Tongue (tissue), 3 donors: ENCODE measurements at places on chromosomes 6 and 20.
A peak's percentile ranks its signal among the peaks of the same experiment; 100 is the strongest.

- peak; percentile 71 for DNase-seq
These were observed 30.9 kb upstream of the RAB23 start for GRCh38 chr6:57252975-57253374.

GRCh38 chr6:72363844-72364740 is 257.8 kb upstream of the KCNQ5 start:
- no peak for DNase-seq

DNA sequence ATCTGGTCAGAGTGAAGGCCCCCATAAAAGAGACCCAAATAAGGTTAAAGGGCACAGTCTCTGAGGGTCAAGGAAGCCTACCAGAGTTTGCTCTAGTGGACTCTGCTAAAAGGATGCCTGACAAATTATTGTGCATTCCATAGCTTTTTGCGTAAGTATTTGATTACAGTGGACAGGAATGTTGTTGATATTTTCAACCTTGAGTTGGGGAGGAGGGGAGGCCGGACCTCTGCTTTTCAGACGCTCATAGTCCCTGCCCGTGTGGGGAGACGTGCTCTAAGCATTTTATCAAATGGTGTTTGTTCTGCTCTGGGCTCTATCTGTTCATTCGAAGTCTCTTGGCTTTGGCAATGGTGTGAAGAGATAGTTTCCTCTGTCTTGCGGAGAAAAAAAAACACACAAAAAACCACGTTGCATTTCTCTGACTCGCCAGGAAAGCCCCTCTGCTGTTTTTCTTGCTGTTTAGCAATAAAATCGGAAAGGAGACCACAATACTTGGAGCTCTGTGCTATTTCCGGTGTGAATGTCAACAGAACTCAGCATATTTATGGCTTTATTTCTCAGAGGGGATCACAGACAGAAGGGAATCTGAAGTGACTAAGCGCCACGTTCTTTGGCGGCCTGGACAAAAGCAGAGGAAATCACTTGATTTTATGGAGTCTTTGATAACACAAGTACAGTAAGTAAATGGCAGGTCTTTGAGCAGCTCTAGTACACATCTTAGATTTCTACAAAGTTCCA is 159.8 kb downstream of the ZFP64 start:
- DNase-seq: peak; percentile 16

- DNase-seq: no peak
These were observed 16.7 kb upstream of the MYCT1 start for GRCh38 chr6:152680879-152681517.

- no peak for DNase-seq
These were observed 17.1 kb downstream of the RANBP9 start for GRCh38 chr6:13694562-13694961.

GRCh38 chr20:8221887-8222419 is 89.9 kb downstream of the PLCB1 start:
- DNase-seq: no peak

GRCh38 chr20:4763723-4764510 is 42.2 kb downstream of the PRND start:
- no peak for DNase-seq

GRCh38 chr6:129938249-129939020 is 77.3 kb upstream of the TMEM244 start:
- peak; percentile 31 for DNase-seq

DNA sequence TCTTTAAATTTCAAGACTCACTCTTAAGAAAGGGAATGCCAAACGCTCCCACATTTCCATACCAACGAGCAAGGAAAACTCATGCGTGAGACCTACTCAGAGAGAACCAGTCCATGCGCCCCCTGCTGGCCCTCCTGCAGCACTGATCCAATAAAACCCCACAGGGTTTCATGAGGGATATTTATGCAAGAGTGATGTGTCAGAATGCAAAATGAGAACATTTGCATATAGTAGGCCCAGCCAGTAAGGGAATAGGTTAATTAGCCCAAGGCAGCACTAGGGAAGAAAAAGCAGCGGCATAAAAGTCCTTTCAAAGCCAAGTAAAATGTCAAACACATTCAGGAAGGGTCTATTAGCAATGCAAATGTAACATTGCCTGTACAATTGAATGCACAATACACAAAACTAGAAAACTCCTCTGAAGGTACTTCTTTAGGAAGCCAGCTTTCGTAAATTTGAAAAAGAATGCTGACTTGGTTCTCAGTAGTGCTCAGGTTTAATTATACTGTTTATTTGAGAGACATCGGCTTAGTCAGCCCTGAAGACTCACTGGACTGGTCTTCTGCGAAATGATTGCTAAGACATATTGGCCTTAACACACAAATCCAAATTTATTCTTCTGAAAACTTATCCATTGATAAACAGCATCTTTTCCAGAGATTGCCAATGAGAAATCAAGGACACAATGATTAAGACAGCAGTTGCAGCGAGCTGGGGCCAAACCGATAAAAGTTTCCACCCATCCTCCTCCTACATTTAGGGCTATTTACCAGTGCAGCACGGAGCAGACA is 93.2 kb downstream of the GMPR start:
- DNase-seq: peak; percentile 84

DNA sequence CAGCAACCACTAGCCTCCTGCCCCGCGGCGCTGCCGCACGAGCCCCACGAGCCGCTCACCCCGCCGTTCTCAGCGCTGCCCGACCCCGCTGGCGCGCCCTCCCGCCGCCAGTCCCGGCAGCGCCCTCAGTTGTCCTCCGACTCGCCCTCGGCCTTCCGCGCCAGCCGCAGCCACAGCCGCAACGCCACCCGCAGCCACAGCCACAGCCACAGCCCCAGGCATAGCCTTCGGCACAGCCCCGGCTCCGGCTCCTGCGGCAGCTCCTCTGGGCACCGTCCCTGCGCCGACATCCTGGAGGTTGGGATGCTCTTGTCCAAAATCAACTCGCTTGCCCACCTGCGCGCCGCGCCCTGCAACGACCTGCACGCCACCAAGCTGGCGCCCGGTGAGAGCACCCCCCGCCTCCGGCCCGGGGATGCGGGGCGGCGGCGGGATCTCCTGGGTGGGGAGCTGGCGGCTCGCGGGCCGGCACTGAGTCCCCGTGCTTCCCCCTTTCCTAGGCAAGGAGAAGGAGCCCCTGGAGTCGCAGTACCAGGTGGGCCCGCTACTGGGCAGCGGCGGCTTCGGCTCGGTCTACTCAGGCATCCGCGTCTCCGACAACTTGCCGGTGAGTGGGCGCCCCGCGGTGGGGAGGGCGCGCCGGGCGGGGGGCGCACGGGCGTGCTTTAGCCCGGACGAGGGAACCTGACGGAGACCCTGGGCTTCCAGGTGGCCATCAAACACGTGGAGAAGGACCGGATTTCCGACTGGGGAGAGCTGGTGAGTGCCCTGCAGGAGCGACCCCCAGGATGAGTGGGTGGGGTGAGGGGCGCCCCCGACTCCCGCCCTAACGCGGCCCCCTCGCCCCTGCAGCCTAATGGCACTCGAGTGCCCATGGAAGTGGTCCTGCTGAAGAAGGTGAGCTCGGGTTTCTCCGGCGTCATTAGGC is 585 bp downstream of the PIM1 start:
- peak; percentile 65 for DNase-seq

- peak; percentile 43 for DNase-seq
These were observed 62.1 kb downstream of the FOXO3 start for GRCh38 chr6:108622641-108623298.

DNA sequence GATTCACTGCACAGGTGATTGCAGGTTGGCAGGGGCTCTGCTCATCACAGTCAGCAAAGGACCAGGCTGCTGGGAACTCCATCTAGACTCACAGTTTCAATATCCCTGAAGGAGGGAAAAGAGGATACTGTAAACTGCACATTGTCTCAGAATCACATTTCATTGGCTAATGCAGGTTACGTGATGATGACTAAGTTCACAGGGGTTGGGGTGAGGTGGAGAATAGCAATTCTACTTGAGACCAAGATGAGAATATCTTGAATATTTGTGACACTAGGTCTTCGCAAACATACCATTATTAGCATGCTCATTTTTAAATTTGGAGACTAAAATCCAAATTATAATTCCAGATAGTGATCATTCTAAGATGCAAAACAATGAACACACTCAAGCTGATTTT is 208.5 kb upstream of the CITED2 start:
- DNase-seq: no peak

- DNase-seq: no peak
These were observed 4.2 kb upstream of the PTK6 start for GRCh38 chr20:63541371-63541770.

- DNase-seq: no peak
These were observed 16.0 kb downstream of the DSE start for GRCh38 chr6:116386581-116387299.

GRCh38 chr6:110573136-110573535 is 96.7 kb upstream of the SLC22A16 start:
- no peak for DNase-seq

- no peak for DNase-seq
These were observed at the start of gene CDH26 for GRCh38 chr20:59958123-59958522. Gene CDH26, plus strand, starts transcription at chr20:59958423. Its CDS starts 304 bp downstream, at chr20:59958727.

DNA sequence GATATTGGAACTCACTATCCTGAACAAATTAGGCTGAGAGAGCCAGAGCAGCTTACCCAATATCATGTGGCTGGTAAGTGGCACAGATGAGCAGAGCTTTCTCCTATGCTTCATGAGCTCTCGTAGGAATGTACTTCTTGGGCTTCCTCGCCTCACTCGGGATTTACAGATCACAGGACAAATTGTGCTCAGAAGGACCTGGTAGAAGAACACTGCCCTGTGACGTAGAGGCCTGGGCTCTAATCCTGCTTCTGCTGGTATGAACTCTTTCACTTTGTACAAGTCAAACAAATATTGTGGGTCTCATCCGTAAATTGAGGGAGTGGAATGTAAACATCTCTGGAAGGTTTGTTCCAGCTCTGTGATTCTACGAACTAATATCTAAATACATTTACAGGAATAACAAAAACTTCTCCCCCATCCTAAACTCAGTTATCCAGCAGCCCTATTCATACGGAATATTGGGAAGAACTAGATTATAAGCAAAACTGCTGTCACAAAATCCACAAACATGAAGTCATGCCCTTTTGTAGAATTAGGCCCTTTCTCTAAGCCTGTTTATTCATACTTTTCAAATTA is 187.6 kb downstream of the CLIC5 start:
- no peak for DNase-seq

GRCh38 chr6:138503881-138504680 is 4.8 kb upstream of the NHSL1 start:
- DNase-seq: no peak

DNA sequence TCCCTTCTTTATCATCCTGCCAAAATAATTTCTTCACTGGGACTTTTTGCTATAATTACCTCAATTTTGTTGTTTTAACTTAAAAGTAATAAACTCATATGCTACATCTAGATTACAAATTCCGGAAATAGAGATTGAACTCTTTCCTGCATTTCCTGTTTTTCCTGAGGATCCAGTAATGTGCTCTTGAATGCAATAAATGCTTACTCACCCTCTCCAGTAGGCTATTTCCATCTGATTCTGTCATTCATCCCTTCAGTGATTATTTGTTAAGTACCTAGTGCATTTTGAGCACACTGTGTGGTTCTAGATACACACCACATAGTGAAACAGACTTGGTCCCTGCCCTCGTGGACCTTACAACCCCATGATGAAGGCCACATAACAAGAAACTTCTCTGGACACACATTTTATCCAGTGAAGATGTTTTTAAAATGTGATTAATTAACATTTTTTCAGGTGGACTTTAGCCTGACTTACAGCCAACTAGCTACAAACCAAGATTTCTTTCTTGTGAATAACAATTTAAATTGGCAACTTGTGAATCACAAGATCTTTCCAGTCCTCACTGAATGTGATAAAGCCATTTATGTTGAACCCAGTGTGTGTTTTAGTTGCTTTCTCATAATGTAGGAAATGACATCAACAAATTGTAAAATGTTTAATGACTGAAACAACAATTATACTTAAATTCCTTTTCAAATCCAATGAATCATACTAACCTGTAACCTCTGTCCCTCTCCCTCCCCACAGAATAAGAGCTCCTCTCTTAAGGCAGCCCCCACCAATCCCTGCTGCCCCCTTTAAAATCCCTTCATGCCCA is 272.3 kb downstream of the KHDC1L start:
- no peak for DNase-seq

GRCh38 chr20:13283869-13284829 is 63.1 kb downstream of the ISM1 start:
- no peak for DNase-seq

- DNase-seq: no peak
These were observed 8.8 kb downstream of the DLGAP4 start for GRCh38 chr20:36314734-36315544.

DNA sequence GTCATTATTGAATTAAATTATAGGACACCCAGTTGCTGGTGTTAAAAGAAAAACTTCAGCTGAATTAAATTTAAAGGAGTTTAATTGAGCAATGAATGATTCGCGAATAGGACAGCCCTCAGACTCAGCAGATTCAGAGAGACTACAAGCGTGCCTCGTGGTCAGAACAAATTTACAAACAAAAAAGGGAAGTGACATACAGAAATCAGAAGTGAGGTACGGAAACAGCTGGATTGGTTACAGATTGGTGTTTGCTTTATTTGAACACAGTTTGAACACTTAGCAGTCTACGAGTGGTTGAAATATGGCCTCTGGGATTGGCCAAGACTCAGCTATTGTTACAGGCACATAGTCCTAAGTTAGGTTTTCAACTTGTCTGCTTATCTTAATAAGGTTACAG is 25.8 kb upstream of the TNFRSF21 start:
- no peak for DNase-seq

DNA sequence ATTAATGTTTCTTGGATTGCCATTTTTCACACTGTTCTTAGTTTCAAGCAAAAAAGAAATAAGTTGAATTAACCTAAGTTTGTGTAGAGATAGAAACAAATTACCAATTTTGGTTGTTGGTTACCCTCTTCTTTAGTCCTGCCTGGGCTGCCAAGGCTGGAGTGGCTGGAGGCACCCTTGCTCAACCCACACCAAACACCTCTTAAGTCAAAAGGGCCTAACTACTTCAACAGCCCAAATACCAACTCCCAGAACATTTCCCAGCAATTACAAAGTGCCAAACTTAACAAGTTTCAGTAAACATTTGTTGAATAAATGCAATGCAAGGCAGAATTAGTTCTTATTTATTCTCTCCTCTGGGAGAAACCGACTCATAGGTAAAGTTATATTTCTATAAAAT is 38.1 kb upstream of the TMEM181 start:
- DNase-seq: no peak

GRCh38 chr20:60228255-60228654 is 270.0 kb downstream of the CDH26 start:
- DNase-seq: no peak

DNA sequence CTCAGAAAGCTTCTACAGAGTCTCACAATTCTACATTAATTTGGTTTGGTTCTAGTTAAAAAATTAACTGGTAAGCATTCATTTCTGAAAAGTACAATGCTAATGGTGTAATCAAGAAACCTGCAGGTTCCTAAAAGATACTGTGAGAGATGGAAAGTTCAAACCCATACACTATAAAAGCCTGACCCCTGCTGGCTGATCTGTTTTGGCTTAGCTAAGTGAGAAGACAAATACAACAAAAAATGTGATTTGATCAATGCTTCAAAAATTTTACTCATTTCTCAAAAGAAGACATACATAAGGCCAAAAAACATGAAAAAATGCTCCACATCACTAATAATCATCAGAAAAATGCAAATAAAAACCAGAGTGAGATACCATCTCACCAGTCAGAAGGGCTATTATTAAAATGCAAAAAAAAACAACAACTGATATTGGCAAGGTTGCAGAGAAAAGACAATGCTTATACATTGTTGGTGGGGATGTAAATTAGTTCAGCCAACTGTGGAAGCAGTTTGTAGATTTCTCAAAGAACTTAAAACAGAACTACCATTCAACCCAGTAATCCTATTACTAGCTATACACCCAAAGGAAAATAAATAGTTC is 102.8 kb downstream of the MOXD1 start:
- DNase-seq: peak; percentile 73
